ENCODE measurements at places on chromosomes 2 and 18.

DNA sequence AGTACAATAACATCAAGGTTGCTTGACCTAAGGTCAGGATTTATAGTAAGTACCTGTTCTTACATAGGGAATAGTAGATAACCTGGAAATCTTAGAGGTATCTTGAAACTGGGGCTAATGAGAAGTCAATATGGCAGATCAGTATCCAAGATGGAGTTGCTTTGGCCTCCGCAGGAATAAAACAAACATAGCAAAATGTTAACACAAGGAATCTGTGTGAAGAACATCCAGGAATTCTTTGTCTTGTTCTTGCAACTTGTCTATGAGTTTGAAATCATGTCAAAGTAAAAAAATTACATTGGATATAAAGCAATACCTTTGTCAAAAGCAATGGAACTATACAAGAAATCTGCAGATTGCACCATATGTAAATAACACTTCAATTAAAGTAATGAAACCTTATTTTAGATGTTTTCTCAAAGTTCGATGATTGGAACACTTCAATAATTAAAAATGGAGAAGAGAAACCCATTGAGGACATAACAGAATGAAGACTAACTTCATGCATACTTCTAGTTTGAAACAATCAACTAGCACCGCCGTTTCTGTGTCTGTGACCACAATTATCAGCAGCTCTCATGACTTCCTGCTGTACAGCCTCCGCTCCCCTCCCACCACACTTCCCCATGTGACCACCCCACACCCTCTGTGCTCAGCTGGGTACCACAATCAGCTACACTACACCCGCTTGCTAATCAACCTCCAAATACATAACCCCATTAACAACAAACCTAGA is 27.6 kb downstream of the C2orf76 start:
- DNase-seq: peak; percentile 6

DNA sequence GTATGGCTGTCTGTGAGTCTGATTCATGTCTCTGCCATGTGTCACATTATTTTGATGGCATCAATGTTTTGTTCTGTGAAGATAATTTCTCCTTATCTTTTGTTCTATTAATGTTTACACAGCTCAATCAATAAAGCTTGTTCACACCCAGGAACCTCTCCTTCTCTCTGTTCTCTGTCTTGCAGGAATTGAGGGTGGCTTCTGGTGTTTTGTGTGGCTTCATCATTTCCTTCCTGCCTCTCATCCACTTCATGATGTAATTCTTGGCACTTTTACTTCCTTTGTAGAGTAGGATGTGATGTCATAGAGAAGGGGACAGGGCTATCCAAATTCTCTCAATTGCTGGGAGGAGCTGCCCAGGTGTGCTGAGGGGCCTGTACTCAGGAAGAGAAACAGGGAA is 27.2 kb downstream of the ASXL3 start:
- no peak for DNase-seq

- DNase-seq: no peak
Observed at GRCh38 chr2:184814421-184814820, 216.1 kb downstream of the ZNF804A start.

GRCh38 chr2:15273452-15273851 is 287.7 kb downstream of the NBAS start:
- no peak for DNase-seq

DNA sequence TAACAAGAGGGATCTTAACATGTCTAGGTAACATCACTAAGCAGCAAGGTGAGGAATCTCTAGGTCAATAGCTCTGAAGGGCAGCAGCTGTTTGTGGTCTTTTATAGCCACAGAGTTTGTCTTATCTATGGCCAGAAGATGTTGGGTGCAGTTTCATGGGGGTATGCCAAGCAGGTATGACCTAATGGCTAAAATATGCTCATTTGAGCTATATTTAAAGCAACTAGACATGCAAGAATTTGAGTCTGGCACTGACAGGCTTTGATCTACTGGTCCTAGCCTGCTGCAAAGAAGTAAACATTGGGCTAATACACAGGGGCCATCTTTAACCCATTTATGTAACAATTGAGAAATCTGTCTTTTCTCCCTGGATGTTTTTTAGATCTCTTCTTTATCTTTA is 13.9 kb upstream of the UGP2 start:
- DNase-seq: no peak

- DNase-seq: no peak
Observed at GRCh38 chr18:3148930-3149535, 70.7 kb downstream of the MYOM1 start.

DNA sequence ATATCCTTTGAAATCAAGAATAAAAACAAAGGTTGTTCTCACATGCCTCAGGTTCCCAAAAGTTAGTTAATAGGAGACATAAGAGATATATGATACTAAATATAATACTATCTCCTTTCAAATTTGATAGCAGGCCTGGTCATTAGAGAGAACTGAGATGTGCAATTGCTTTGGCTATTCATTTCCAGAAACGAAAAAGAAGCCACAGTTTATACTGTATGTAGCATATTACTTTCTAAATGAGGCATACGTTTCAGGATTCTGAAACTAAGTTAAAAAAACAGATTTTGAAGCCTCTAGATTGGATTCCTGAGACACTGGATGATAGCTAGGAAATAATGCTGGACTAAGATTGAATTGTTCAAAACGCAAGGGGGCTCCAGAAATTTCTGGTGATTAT is 7.1 kb downstream of the PPP1R1C start:
- no peak for DNase-seq

- no peak for DNase-seq
Observed at GRCh38 chr2:175811971-175812370, 190.1 kb downstream of the LNPK start.

DNA sequence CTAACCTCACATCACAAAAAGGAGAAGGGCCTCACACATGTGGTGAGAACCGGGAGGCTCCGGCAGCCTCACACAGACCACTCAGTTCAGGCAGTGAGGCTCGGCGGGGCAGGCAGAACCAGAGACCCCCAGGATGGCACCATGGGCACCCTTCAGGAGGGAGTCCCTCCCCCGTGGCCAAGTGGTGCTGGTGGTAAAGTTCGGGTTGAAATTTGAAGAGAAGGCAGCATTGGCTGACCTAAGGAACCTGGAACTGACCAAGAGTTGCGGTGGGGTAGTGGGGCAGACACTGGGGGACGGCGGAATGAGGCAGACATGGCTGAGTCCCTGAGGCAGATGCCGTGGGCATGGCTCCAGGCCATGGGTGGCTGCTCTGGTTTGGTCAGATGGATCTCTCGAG is 239.3 kb upstream of the MYT1L start:
- no peak for DNase-seq

DNA sequence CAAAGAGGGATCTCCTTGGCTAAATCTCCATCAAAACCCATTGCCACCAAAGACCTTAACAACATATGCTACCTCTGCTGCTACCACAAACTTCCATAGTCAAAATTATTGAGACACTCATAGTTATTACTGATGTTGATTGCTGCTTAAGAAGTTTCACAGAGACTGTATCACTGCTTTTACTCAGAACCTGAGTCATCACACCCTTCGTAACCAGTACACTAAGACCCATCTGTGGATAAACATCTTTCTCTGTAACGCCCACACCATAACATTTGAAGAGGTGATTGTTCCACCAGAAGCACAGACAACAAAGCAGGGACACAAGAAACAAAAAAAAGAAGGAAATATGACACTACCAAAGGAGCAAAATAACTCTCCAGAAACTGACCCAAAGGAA is 1563.1 kb downstream of the LRP1B start:
- DNase-seq: no peak

DNA sequence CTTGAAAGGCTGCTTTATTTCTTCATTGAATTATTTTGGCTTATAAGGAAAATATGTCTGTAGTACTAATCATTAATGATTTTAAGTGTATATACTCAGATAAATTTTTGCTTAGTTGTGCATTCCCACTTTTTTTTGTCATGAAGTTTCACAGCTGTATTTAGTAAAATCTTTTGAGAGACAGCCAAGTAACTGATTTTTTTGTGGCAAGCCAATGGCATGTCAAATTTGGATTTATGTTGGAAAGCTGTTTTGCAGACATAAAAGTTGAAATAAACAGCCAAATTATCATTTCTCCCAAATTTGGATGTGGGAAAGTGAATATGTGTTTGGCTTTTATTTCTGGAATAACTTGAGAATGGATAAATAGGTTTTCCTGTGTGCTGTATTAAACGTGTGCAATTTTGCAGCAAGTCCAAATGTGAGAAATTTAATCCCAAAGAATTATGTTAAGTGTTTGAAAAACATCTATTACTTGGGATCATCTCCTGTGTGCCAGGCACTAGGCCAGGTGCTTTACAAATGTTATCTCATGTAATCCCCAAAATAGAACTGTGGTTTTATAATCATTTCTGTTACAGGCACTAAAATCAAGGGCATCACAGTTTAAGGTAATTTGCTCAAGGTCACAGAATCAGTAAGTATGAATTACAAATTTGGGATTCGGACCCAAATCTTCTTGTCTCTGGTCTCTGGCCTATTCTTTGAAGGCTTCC is 160.4 kb downstream of the PTPRM start:
- no peak for DNase-seq

GRCh38 chr2:241541564-241542277 is 16.8 kb upstream of the BOK start:
- DNase-seq: no peak

DNA sequence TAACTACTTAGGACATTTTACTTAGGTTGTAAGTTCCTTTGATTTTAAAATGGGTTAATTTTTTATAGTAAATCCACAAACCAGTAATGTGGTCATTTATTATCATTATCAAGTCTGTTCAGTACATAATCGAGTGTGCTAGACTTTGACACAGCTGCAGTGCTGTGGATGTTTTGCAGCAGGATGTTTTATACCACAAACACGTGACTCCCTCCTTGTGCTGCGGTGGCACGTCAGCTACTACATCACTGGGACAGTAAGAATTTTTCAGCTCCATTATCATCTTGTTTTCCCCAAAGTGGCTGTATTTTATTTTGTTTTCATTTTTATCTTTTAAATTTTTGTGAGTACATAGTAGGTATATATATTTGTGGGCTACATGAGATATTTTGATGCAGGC is 70.0 kb downstream of the ATP9B start:
- DNase-seq: no peak

- DNase-seq: no peak
Observed at GRCh38 chr2:221109552-221109951, 462.6 kb downstream of the EPHA4 start.

GRCh38 chr2:197208841-197209240 is 101.7 kb downstream of the ANKRD44 start:
- DNase-seq: no peak

DNA sequence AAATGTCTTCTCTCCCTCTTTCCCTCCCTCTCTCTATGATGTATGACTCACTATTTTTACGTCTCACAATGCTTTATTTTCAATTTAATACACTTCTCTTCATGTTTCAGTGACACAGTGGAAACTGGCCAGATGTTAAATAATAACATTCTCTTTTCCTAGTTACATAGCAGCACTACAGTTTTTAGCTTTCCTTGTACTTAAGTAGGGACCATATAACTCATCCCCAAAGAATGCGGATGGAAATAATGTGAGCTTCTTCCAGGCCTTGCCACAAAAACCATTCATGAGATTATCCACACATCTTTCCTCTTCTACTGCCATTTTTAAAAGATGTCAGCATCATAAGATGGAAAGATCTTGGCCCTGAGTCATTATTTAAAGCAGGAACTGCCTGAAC is 789.4 kb downstream of the LRP1B start:
- no peak for DNase-seq

DNA sequence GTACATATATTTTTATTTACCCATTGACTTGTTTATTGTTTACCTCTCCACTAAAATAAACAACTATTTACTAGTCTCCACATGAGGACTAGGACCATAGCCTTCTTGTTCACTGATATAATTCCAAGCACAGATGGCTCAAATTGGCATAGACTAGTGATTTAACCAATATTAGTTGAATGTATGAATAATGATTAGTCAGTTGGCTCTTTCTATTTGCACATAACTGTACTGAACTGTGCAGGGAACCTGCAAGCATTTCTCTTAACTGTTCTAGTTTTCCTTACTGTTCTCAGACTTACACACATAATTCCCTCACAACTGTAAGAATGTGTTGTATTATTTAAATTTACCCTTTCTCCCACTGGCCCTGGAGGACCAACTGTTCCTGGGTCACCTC is 91.9 kb downstream of the COL3A1 start:
- no peak for DNase-seq

DNA sequence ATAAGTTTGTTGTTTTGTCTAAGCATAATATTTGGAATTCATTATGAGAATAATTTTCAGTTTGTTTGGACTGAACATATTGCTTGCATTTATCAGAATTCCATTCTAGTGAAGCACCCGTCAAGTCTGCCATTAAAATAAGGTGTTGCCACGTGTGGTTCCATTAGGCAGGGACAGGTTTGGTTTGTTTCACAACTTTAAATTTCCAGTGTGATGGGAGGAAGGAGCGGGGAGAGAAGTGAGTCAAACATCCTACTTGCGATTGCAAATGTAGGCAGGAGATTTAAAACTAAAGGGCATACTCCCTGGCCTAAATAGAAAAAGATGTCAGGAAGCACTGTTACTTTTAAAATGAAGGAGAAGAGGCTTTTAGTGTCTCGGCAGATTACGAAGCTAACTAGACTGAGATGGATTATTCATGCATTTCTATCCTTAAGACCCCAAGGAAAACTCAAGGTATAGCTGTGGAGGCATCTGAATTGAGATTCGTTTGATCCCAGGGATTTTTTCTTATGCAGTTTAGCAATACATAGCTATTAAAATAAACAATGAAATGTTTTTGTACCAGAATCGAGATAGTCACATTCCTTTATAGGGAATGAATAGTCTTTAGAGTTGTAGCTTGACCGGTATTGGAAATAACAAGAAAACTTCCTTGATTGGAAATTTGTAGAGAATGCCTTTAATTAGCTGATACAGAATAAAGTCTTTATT is 19.8 kb downstream of the GRHL1 start:
- DNase-seq: no peak

All from activated T-helper 1 cell treated with anti-CD3 and anti-CD28 coated beads, Interleukin-2, amount 50 U/mL, for 16 hours (primary cell).